Activated CD4-positive, alpha-beta T cell treated with anti-CD3 and anti-CD28 coated beads, Interleukin-2, Interleukin-6, amounts not matched to agents 100 ng/mL and 50 ng/mL, durations not matched to agents 16 hours and 8 hours (primary cell): ENCODE measurements at places on chromosomes 12 and 14.

GRCh38 chr12:113439606-113440030 is 17.4 kb downstream of the SDSL start:
- DNase-seq, result no peak

DNA sequence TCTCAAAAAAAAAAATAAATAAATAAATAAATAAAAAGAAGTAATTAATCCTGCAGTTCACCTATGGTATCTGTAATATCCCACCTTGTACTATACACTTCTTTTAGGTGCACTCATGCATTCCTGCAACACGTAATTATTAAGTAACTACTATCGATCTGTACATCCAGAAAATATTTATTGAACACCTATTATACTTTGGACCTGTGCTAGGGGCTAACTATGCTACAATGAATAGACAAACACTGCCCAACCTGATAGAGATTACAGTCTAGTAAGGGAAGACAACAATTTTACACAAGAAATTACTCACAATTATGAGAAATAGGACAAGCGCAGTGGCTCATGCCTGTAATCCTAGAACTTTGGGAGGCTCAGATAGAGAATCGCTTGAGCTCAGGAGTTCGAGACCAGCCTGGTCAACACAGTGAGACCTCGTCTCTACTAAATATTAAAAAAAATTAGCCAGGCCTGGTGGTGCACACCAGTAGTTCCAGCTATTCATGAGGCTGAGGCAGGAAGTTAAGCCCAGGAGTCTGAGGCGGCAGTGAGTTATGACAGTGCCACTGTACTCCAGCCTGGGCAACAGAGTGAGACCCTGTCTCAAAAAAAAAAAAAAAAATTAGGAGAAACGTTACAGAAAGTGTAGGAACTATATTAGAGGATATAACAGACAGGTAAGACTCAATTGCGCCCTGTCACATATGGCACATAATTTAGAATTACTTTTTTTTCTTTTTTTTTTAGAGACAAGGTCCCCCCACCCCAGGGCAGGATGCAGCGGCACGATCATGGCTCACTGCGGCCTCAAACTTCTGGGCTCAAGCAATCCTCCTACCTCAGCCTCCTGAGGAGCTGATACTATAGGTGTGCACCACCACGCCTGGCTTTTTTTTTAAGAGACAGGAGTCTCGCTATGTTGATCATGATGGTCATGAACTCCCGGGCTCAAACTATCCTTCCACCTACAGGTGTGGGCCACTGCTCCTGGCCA is 1.2 kb downstream of the NRDE2 start:
- no peak for DNase-seq

DNA sequence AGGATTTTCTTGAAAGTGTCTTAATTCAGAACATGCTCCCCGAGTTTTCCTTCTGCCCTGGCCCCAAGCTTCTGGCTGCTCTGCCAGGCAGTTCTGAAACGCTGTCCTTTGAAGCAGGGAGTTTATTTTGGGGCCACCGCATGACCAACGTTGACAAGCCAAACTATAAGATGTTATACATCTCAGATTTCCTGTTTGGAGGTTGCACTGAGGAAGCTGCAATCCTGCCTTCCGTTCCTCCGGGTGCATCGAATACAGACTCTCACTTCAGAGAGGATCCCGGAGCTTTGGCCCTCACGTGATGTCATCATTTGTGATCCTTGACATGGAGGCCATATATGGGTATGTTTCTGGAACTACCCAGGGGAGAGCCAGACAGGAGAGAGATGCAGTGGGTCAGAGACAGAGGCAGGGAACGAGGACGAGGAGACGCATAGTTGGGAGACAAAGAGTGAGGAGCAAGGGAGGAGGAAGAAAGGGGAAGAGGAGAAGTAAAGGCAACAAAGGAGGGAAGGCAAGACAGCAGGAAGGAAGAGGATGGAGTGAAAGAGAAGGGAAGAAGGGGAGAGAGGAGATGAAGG is at the start of gene ASB2:
Gene ASB2 (minus strand): TSS at position 94 of the 581 bp plus-strand sequence. CDS start 12,031 bp downstream, outside the sequence.
- peak; percentile 84 for DNase-seq

GRCh38 chr12:24078318-24078765 is 128.9 kb upstream of the SOX5 start:
- DNase-seq, result no peak

GRCh38 chr12:116520801-116521471 is 38.2 kb upstream of the MAP1LC3B2 start:
- DNase-seq, result no peak

GRCh38 chr14:64940336-64940910 is 2.1 kb downstream of the GPX2 start:
- no peak for DNase-seq

DNA sequence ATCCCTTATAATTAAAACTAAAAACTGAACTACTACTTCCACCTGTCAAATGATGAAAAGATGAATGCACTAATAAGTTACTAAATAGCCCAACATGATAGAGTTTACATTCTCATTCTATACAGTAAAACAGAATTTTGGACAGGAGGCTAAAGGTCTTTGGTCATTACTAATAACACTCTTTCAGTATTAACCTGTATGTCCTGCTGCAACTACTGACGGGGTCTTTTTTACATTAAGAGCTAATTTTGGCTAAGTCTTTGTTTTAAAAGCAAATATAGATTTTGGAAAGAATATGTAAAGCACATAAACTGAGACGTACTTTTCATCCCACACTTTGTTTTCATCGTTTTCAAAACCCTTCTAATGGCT is 175.4 kb upstream of the CDKN3 start:
- no peak for DNase-seq

DNA sequence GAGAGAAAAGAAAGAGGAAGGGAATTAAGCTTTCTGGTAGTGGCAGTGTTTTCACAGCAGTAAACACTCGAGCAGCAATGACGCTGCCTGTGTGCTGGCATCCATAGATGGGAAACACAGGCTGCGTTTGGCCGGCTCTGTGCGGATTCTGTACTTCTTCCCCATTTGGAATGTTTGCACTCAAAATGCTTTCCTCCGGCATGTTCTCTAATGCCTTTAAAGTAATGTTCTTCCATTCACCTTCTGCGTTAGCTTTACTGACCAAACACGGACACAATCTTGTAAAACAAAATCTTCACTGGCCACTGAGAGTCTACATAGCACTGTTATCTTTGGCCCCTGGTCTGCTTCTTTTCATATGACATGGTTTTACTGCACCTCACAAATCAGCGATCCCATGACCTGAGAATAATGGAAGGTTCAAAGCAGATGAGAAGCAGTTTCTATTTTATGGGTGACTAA is 31.4 kb downstream of the DCP1B start:
- DNase-seq, result no peak

DNA sequence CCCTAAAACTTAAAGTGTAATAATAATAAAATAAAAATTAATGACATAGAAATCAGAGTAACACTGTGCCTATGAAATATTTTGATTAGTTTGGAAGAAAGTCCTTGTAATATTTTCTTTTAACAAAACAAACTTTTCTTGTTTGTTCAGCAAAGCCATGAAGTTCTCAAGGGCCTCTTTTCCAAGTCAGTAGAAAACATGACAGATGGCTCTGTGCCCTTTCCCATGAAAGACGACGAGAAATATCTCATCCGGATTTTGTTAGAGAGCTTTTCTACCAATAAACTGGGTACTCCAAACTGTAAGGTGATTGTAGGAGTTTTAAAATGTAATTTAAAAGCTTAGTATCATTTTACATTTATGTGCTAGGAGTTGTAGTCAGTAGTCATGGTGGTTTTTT is 54.5 kb upstream of the ASPG start:
- no peak for DNase-seq

DNA sequence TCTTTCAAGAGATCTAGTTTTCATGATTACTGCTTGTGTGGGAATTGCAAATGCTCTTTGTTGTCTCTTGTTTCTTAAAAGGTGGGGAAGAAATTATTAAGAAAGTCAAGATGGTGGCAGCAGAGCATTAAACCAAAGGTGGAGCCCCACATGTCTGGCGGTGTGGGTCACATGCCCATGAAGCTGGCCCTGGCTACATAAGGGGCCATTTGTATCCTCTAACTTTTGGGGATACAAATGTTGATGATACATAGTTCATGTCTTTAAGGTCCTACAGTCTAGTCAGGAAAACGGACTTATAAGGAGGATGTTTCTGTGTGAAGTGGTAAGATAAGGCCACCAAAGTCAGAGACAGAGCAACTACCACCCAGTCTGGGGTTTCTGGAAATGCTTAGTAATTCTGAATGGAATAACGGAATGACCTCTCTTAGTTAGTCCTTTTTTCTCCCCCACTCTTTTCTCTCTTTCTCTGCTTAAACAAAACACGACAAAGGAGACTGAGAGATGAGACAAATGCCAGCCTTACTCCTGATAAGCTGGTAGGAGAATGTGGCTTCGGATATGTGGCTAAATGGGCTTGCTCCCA is 39.9 kb upstream of the PTHLH start:
- DNase-seq, result no peak

- DNase-seq, result no peak
Measured at GRCh38 chr12:85440271-85440670, 160.3 kb downstream of the ALX1 start.

DNA sequence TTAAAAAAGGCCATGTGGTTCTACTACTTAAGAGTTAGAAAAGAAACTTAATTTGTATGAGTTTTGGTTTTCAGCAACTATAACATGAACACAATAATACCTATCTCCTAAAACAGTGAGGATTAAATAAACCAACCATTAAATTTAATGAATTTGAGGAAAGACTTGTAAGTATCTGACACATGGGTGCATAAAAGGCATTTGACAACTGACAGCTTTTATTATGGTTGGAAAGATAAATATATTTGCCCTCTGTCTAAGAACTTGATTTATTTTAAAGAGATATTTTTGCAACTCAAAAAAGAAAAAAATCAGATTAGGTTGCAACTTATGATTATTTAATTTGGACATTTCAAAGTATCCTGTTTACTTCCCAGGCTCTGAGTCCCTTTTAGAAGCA is 217.9 kb upstream of the EEA1 start:
- DNase-seq, result no peak

GRCh38 chr14:90624227-90624626 is 192.0 kb downstream of the TTC7B start:
- no peak for DNase-seq

GRCh38 chr12:49912345-49913255 is 8.9 kb upstream of the FAIM2 start:
- no peak for DNase-seq

DNA sequence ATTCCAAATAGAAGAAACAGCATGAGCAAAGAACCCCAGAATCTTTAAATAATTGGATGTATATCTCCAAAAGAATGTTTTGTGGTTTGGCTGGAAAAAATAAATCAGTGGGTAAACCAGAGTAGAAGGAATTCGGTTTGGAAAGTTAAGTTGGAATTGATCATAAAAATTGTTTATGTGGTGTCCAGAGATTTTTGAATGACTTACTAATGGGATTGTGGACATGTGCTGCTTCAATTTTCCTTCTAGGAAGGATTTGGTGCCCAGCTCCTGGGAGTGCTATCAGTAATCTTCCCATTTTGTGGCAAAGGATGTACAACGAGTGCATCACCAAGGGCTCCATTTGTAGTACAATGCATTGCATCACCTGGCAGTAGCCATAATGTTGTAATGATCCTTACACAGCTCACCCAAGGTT is 224.8 kb downstream of the SLC16A7 start:
- no peak for DNase-seq

DNA sequence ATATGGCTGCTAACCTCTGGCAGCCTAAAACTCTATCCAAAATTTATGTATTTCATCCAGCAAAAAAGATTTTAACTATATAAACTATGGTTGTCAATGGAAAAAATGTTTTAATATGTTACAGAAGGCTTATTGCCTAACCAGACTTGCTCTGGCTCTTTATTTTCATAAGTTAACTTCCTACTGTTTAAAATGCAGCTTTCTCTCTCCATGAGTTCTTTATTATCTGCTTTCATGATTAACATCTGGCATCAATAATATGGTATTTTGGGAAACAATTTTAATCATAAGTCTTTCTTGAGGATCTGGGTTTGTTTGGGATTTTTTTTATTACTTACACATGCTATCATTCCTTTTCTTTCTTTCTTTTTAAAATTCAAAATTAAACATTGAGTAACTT is 20.5 kb downstream of the KERA start:
- DNase-seq, result no peak

DNA sequence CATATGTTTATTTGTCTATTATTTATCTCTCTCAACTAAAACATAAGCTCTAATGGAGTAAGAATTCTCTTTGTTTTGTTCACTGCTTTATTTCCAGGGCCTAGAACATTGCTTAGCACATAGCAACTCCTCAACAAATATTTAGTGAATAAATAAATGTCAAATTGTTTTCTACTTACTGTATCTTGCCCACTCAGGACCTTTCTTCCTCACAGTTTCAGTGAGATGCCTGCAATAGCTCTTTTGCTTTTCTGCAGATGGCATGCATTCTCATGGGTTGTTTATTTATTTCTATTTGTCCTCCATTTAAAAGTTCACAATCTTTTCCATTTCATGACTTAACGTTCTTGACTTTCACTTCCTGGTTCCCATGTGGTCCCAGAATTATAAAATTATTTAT is 94.9 kb upstream of the TTC7B start:
- no peak for DNase-seq

GRCh38 chr12:30296486-30296885 is 399.2 kb downstream of the IPO8 start:
- DNase-seq, result no peak

GRCh38 chr14:22614240-22614799 is 16.2 kb downstream of the ABHD4 start:
- DNase-seq, result no peak

GRCh38 chr14:100604121-100604501 is 16.9 kb upstream of the BEGAIN start:
- DNase-seq, result no peak

DNA sequence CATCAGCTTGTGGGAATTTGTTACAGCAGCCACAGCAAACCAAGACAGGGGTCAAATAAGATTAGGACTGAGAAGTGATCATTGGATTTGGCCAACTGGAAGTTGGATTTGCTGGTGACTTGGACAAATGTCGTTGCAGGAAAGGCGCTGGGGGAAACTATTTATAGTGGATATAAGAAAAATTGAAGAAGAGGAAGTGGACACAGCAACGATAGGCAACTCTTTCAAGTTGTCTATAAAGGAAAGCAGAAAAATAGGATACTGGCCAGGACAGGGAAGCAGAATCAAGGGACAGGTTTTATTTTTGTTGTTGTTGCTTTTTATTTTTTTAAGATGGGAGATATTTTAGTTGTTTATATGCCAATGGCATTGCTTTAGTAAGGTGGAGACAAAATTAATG is 56.2 kb upstream of the RTRAF start:
- no peak for DNase-seq

DNA sequence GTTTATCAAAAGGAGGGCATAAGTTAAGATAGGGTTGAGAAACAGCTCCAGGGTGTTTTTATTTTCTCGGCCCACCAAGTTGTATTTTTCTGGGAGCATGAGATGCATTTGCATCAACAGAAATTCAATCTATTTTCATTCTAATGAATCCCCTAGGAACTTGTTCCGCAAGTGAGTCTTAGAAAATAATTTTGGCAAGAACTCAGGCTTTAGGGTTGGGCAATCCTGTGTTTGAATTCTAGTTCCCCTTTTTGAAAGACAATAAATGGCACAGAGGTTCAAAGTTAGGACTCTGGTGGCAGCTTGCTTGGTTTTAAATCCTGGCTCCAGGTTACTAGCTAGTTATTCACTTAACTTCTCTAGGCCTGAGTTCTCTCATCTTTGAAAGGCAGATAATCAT is 23.7 kb downstream of the SLC5A8 start:
- no peak for DNase-seq

- DNase-seq, result peak; percentile 50
Measured at GRCh38 chr14:65168840-65169239, 66.5 kb upstream of the MAX start.
